ENCODE measurements at places on chromosomes 12 and 14. TPM values are rescaled to one million over a fixed set of nuclear protein-coding genes. Genes with fewer than 3 reads are reported as not detected.

DNA sequence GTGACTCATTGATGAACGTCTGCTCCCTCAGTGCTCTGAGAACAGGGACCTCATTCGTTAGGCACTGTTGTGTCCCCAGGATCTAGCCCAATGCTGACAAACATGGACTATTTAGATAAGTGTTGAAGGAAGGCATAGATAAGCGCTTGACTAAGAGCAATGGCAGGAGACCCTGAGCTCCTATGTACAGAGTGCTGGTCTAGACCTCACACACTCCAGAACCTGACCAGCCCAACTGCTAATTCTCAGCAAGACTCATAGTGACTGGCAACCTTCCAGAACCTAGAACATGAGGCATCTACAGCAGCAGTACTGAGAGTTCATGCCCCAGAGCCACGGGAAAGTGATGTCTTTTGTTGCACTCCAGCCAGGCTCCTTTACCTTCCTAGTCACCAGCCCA, 69.2 kb downstream of the CRACR2A start:
- DNase-seq = peak; percentile 64

- DNase-seq = no peak
Measured at GRCh38 chr14:65071544-65071943, 30.8 kb downstream of the MAX start.

DNA sequence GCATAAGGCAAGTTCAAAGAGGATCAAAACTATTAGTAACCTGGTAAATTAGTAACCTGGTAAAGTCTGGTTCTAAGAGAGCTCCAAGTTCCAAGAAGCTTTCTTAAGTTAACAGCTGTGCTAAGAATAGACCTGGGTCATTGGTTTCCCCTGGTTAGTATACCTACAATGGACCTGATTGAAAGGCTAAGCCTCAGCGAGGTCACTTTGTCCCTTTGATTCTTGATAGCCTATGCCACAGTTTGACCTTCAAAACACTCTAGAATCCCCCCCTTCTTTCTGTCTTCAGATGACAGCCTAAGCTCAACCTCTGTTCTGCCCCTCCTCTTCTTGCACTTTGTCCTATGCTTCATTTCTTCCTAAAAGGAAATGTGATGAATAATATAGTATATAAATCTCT, 53.0 kb downstream of the LLPH start:
- no peak for DNase-seq

DNA sequence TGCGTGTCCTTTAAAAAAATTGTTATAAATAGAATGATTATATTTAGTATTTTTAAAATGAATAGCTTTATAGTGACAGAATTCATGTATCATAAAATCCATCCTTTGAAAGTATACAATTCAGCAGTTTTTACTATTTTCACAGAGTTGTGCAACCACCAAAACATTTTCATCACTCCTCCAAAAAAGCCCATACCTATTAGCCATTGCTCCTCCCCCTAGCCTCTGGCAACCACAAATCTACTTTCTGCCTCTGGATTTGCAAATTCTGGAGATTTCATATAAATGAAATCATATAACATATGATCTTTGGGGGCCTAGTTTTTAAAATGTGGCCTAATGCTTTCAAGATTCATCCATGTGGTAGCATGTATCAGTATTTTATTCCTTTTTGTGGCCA, 117.9 kb upstream of the MED13L start:
- peak; percentile 36 for DNase-seq

The LGMN gene
- 129 TPM for total RNA-seq

- peak; percentile 76 for DNase-seq
Measured at GRCh38 chr12:26195641-26196420, 458 bp downstream of the SSPN start.

The TROAP gene
- 6.2 TPM for total RNA-seq

The CFAP54 gene
- 2.0 TPM for total RNA-seq

DNA sequence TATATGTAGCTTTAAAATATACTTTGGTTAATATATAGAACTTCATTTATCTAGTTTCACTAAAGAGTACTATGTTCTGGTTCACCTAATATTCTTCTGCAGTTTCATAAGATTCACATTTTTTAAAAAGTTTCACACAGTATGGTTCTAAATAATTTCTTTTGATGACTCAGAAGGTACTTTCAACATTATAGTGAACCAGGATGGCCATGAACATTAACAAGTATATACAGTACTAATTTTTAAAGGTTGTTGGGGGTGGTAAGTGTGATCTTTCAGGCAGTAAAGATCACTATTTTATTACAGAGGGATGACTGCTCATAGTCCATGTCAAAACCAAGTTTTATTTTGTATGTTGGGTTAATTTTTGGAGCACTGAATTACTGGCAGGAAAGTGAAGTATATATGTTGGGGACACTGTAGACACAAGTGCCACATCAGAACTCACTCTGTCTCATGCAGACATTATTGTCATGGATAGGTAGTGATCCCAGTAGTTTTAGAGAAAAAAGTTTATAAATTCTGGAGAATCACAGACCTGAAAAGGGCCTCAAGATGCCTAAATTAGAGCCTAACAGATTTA, 60.0 kb downstream of the DCAF5 start:
- DNase-seq = peak; percentile 47

The CACNA2D4 gene
- not detected for total RNA-seq

The CFAP251 gene
- total RNA-seq = 1.6 TPM

DNA sequence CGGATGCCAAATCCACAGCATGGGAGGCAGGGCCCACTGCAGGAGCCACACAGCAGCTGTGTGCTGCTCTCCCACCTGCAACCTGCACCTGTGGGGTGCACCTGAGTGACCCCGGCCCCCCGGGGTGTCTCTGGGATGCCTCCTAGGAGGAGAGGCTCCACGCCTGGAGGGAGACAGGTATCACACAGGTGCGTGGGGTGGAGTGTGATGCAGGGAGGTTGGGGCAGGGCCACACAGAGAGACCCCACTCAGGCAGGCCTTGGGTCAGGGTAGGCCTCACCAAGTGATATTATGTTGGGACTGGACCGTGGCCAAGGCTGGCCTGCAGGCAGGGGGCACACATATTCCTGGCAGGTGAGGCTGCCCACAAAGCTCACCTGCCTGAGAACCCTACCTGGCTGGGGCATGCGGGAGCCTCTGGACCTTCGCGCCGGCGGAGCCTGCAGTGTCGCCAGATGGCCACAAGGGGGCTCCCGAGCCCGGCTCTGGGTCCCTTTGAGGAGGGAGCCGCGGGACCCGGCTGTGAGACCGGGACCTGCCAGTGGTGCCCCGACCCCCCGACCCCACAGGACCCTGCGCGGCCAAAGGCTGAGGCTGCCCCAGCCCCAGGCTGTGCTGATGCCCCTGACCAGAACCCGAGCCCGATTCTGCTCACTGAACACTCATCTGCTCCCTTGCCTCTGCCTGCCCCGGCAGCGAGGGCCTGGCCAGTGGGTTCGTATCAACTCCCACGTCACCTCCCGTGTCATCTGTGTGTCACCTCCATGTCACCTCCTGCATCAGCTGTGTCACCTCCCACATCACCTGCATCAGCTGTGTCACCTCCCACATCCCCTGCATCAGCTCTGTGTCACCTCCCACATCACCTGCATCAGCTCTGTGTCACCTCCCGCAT, 11.4 kb downstream of the TMEM121 start:
- peak; percentile 38 for DNase-seq

DNA sequence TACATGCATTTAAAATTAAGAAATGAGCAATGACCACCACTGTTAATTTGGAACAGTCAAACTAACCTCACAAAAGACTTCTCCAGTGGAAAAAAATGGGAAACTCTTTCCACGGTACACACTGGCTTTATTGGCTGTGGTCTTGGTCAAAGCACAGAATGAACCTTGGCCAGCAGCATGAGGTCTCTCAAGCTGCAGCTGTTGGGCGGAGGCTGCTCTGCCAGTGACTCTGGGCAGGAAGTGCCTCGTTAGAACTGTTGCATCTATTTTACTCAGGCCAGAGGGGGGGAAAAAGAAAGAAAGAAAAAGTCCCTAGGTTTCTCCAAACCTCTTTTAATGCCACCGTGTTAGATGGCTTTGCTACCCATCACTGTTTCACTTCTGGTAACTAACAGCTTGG, 279.8 kb upstream of the DIO2 start:
- DNase-seq = peak; percentile 69

The CCDC60 gene
- total RNA-seq = not detected

The CAPZA3 gene
- not detected for total RNA-seq

DNA sequence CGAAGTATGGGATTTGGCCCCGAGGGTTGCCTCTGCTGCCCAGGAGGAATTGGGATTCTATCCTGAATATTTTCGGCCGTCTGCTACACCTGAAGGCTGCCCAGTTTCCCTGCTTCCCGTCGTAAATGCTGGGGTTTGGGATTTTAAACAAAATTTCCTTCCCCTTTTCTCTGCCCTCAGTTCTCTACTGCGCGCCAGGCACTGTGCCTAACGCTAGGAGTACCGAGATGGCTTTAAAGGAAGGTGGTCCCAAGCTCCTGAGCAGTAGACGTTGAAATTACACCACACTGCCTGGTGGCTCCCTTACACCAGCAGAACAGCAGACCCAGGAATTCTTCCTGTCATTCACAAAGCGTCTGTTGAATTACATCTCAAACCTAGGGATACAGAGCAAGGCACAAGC, 566 bp upstream of the PRDM4 start:
- peak; percentile 27 for DNase-seq

- DNase-seq = no peak
Measured at GRCh38 chr14:100410056-100410565, 87.0 kb downstream of the SLC25A47 start.

DNA sequence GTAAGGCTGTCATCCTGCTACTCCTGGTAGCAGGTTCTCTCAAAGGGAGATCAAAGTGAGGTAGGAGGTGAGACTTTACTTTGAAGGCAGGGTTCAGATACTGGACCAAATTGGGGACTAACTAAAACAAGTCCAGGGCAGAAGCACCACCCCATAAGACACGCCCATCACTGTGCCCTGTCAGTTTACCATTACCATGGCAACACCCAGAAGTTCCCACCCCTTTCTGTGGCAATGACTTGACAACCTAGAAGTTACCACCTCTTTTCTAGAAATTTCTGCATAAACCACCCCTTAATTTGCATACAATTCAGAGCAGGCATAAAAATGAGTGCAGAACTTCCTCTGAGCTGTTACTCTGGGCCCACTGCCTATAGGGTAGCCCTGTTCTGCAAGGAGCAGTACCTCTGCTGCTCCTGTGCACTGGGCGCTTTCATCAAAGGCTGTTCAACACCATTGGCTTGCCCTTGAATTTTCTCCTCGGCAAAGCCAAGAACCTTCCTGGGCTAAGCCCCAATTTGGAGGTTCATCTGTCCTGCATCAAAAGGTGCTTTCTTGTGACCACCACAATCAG, 64.8 kb upstream of the MAX start:
- peak; percentile 31 for DNase-seq

- DNase-seq = peak; percentile 64
Measured at GRCh38 chr14:61280526-61281185, 482 bp downstream of the TMEM30B start.

GRCh38 chr12:76206677-76207072, 122.2 kb upstream of the NAP1L1 start:
- DNase-seq = no peak

GRCh38 chr12:80187660-80188090, 88.3 kb downstream of the OTOGL start:
- DNase-seq = peak; percentile 41

DNA sequence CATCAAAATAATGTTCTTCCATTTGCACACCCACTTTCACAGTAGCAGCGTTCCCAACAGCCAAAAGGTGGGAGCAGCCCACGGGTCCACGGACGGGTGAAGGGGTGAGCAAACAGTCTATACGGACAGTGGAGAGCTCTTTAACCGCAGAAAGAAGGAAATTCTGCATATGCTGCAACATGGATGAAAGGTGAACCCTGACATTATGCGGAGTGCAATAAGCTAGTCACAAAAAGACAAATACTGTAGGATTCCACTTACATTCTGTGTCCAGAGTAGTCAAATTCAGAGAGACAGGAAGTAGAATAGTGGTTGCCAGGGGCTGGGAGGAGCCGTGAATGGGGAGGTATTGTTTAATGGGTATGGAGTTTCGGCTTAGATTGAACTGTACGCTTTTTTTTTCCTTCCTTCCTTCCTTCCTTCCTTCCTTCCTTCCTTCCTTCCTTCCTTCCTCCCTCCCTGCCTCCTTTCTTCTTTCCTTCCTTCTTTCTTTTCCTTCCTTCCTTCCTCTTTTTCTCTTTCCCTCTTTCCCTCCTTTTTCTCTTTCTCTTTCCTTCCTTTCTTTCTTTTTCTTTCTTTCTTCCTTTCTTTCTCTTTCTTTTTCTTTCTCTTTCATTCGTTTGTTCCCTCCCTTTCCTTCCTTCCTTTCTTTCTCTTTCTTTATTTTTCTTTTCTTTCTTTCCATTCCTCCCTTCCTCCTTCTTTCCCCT, 15.8 kb upstream of the ANKRD9 start:
- peak; percentile 76 for DNase-seq

- no peak for DNase-seq
Measured at GRCh38 chr12:3622822-3623690, 129.9 kb downstream of the CRACR2A start.

GRCh38 chr12:112219195-112219594, 93.8 kb downstream of the TRAFD1 start:
- peak; percentile 30 for DNase-seq

The RFLNA gene
- 4.9 TPM for total RNA-seq
